ENCODE measurements at places on chromosomes 6 and 20. TPM values are rescaled to one million over a fixed set of nuclear protein-coding genes. Genes with fewer than 3 reads are reported as not detected.

Gene GRIK2
- total RNA-seq, result not detected

DNA sequence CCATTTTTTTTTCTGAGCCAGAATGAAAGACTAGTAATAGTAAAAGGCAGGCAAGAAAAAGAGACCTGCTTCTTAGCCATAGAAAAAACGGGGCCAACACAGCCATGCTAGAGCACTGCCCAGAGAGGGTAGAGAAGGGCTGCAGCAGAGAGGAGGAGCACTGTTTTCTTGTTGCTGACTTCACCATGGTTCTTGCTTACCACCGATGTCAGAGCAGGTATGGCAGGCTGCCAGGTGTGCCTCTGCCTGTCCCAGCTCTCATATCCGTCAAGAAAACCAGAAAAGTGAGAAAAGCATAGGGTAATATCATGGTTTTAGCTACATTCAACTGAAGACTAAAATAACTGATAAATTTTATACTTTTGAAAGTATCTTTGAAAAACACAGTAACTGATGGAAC is 60.7 kb downstream of the DTNBP1 start:
- no peak overlapping the region for H3K4me3 ChIP-seq
- H3K27ac ChIP-seq, result no peak overlapping the region
- H3K4me1 ChIP-seq, result no peaks in the 10 kb centered on the region
- no peaks in the 10 kb centered on the region for H3K27me3 ChIP-seq
- H3K36me3 ChIP-seq, result no peaks in the 10 kb centered on the region
- DNase-seq, result no peak

DNA sequence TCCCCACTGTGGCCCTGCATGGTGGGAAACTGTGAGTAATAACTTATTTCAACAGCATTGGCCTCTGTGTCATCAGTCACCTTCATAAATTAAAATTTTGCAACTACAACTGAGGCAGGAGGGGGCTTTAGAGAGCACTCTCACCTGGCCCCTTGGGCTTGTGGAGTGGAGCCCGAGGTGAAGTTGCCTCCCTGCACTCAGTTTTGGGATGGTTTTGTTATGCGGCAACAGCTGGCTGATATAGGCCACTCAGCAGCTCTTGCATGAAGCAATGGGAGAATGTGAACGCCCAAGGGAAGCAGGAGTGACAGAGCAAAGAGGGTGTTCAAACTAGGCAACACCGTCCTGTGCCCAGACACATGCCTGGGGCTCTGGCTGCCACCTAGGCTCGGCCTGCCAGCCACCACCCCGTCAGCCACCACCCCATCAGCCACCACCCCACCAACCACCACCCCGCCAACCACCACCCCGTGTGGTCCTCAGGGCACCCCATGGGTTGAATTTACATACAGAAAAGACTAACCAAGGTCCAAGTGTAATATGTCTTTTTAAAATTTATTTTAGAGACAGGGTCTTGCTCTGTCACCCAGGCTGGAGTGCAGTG is 4.3 kb upstream of the GFRA4 start:
- H3K27me3 ChIP-seq, result peaks cover 6% of the 10 kb centered on the region
- no peak overlapping the region for H3K27ac ChIP-seq

DNA sequence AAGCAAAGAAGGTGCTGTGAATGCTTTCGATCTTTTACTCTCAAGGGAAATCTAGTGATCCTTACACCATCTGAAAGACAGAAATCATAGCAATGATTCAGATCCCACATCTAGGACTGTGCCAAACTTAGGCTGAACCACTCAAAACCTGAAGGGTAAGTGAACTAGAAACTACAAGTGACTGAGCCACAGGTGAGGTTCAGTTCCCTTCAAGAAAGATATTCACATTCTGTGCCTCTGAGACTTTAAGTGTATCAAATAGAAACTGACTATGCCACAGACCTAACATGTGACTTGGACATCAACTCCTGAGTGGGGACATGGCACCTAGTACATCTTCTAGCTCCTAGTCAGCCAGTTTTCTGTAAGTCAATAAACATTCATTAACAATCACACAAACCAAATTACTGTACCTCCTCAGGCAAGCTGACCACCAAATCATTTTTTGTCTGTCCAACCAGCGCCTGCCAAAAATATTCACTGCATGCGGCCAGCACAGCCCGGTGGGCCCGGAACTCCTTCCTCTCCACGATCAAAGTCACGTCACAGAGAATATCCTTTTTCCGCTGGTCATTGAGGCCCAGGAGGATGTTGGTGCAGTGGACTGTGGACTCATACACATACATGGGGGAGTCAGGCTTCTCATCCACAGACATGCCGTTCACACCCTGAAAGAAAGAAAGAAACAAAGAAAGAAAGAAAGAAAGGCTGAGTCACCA is 114.1 kb downstream of the GJA10 start:
- no peak overlapping the region for H3K4me3 ChIP-seq
- DNase-seq, result no peak
- H3K4me1 ChIP-seq, result no peaks in the 10 kb centered on the region
- no peaks in the 10 kb centered on the region for H3K27me3 ChIP-seq
- no peak overlapping the region for H3K27ac ChIP-seq
